ENCODE measurements at places on chromosomes 7 and 10. TPM values are rescaled to one million over a fixed set of nuclear protein-coding genes. Genes with fewer than 3 reads are reported as not detected.

The IFIT1B gene
- total RNA-seq, result 1.0 TPM

The GIMAP4 gene
- total RNA-seq, result 22.5 TPM

The TMEM236 gene
- 0.44 TPM for total RNA-seq

The FAM25G gene
- not detected for total RNA-seq

The GJD4 gene
- not detected for total RNA-seq

The DCLRE1C gene
- 13.6 TPM for total RNA-seq

The LEP gene
- total RNA-seq, result not detected

The HTR5A gene
- total RNA-seq, result 0.22 TPM

The GFRA1 gene
- total RNA-seq, result 62.2 TPM

The AKR1C4 gene
- total RNA-seq, result not detected

The CALY gene
- total RNA-seq, result 3.0 TPM

The SPDYE1 gene
- not detected for total RNA-seq

The WNT2 gene
- 2.6 TPM for total RNA-seq

The OR2A7 gene
- total RNA-seq, result 5.7 TPM

The MEST gene
- total RNA-seq, result 337 TPM

The HHEX gene
- 2.9 TPM for total RNA-seq
